ENCODE measurements at places on chromosomes 3 and 15.

- DNase-seq = no peak
Measured at GRCh38 chr15:38864827-38865581, 300.4 kb upstream of the RASGRP1 start.

DNA sequence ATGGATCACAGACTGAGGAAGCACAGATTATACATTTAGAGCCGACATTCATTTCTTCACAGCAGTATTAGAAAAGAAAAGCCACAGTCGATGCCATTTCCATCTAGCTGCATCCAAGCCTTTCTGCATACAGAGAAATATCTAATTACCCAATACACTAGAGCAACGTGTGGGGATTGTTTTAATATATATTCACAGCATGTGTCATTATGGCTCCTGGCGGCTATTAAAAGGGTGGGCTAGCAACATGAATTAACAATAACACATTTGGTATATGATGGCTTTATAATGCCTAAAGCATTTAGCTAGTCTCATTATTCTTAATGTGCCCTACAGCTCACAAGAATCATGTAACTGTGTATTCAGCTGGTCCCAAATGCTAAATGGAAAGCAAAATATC is 1030.5 kb downstream of the FHIT start:
- no peak for DNase-seq

GRCh38 chr3:119647843-119648575 is 12.4 kb downstream of the POPDC2 start:
- no peak for DNase-seq

DNA sequence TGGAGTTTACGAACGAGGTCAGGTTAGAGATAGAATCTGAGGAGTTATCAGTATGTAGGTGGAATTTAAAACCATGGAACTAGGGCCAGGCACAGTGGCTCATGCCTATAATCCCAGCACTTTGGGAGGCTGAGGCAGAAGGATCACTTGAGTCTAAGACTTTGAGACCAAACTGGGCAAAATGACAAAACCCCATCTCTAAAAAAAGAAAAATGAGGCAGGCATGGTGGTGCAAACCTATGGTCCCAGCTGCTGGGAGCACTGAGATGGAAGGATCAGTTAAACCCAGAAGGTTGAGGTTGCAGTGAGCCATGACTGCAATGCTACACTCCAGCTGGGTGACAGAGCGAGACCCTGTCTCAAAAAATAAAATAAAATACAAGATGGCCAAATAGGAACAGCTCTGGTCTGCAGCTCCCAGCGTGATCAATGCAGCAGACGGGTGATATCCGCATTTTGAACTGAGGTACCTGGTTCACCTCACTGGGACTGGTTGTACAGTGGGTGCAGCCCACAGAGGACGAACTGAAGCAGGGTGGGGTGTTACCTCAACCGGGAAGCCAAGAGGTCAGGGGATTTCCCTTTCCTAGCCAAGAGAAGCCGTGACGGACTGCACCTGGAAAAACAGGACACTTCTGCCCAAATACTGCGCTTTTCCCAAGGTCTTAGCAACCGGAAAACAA is 33.3 kb downstream of the ZMAT3 start:
- DNase-seq = no peak

- DNase-seq = no peak
Measured at GRCh38 chr15:57122080-57122840, 203.8 kb downstream of the TCF12 start.

- DNase-seq = no peak
Measured at GRCh38 chr15:41572866-41573265, 13.9 kb downstream of the TYRO3 start.

DNA sequence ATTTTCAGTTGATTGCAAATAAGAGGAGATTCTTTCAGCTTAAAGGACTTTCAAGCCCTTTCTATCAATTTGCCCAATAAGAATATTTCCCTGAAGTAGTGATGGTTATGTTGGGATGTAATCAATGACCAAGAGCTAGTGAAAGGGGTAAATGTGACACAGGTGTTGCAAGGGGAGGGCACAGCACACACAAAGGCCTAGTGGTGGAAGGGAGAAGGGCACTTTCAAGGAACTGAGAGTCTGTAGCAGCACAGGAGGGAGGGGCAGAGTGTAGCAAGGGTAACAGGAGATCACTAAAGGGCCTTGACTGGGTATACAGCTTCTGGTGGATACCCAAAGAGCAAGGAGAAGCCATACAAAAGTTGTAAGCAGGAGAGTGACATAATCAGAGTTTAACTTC is 217.8 kb upstream of the ARHGEF26 start:
- DNase-seq = no peak

DNA sequence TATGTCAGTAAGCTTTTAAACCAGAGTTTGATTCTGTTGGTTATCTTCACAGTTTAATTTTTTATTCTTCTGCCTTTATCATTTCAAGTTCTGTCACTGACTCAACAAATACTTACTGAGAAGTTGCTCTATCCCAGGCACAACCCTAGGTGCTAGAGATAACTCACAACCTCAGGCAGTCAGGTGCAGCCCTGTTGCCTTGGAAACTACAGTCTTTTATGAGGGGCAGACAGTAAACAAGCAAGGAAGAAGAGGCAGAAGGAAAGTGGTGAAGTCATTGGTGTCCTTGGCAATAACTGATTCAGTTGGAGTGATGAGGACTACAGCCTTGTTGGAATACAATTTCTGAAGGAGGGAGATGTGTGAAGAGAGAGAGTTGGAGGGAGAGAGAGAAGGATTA is 142.1 kb upstream of the LRTM1 start:
- DNase-seq = no peak

GRCh38 chr15:87753539-87753938 is 503.0 kb downstream of the NTRK3 start:
- DNase-seq = no peak

- no peak for DNase-seq
Measured at GRCh38 chr15:80228959-80229610, 22.9 kb downstream of the CTXND1 start.

DNA sequence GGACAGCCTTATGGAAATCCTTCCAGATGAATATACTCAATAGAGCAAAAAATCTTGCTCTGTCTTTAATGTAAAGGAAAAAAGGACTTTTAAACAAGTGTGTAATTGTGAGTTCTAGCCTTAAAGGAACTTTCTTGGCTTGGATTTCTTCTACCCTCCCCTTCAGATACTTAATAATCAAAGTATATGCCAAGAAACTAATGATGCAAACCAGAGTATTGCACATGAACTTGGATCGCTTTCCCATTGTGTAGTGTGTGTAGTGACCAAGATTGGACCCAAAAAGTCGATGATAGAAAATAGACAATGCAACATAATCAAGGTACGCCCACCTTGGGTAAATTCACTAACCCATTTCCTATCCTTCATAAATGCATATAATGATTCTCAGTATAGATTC is 123.8 kb downstream of the TIGIT start:
- no peak for DNase-seq

DNA sequence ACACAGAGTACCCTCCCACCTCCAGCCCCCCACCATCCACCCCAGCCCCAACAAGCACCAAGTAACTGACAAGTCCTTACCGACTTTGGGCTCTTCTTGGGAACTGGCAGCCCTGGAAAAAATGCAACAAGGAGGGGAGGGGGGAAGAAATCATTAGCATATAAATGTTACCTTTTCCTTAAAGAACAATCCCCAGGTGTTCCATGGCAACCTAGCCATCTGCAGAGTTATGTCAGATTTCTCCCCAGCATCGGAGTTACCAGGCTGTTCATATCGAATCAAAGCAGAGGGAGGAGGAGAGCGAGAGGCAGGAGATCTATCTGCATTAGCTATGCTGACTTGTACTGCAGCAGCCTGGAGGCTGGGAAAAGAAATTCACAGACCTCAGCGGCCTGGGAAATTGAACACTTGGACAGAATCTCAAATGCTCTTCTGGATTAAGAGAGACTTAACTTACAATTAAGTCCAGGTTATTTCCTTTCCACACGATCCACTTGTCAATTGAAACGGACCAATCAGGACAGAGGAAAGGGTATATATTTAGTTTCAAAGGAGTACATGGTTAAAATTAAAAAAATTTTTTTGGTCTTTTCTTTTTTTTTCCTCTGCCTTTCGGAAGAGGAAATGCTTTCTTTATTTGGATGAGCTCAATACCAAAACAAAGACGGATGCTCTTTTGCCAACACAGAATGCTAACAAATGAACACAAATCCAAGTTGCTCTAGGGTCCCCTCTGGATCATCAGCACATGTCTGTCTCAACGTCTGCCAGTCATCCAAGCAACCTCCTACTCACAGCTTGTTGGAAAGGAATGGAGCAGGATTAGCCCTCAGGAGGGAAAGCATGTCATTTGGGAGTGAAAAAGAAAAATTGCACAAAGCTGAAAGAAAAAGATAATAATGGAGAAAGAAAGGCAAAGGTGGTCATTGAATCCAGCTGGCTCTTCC is 637.1 kb downstream of the MAGI1 start:
- DNase-seq = no peak

DNA sequence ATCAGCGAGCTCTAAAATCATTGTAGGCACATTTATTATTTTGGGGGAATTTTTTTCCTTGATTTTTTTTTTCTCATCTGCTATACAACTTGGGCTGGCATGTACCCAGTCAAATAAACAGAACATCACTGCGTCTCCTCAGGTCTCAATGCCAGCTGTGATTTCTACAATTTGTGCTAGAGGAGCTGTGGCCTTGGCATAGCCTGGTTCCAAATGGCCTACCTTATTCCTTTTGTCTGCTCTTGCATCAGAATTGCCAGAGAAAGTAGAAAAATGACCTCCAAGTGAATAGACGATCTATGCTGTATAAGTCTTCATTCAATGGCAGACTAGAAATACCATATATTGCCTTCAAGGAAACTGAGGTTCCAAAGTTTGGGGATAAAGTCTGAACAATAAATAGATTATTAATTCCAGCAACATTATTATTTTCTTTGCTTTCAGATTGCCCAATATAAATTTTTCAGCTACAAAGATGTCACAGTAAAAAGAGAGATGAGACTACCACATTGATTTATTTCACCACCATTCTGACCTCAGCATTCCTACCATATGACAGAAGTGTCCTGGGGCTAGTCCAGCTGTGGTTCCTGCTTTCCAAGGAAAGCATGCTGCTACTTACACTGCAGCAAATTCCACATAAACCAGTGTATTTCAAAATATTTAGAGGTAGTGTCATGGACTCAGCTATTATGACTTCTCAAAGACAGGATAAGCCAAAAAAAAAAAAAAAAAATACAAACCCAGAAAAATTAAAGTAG is 493.9 kb upstream of the ZNF385D start:
- DNase-seq = no peak

DNA sequence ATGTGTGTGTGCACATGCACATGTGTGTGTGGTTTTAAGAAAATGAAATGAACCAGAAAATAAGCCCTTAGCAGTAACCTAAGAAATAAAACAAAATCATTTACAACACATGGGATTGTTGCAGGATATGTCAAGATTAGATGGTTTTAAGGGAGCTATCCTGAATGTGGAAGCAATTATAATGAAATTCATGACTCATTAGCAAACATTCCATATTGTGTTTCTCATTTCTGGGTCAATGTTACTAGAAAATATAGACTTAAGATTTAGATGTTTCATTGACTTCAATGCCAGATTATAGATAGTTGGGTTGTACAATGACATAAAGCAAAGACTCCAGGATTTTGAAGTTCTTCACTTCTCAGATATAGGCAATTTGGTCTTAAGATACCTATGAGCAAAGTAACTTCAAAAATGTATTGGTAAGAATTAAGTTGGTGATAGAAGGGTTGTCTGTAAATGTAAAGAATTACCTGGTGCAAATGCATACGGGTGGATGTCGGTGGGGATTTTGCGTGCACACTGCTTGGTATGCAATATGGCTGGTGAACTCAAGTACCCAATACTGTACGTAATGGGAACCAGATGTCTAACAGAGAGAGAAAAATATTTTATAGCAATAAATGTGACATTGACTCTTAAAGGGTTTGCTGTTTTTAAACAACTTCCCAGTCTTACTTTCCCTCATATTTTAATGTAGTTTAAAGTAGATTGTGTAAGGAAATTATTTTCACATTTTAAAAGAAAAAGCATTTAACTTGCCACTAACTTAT is 53.9 kb upstream of the NR2F2 start:
- no peak for DNase-seq

GRCh38 chr3:37250435-37250834 is 76.1 kb upstream of the LRRFIP2 start:
- DNase-seq = no peak

DNA sequence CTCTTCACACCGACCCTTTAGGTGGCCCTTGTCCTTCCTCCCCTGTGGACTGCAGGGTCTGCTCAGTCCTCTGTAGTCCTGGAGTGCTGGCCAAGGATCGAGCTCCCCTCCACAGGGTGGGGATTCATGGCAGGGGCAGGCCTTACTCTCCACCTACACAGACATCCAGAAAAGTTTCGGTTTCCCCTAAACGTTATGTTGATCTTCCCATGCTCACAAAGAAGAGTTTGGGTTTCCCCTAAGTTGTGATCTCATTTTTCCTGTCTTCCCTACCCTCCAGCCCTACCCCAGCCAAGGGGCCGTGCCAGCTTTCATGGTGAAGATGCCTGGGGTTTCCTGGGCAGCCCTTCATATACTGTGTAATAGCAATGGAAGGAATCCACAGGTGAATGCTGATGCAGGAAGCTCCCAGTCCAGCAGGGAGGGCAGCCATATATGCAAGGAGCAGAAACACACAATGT is 10.3 kb downstream of the STOML1 start:
- DNase-seq = no peak

DNA sequence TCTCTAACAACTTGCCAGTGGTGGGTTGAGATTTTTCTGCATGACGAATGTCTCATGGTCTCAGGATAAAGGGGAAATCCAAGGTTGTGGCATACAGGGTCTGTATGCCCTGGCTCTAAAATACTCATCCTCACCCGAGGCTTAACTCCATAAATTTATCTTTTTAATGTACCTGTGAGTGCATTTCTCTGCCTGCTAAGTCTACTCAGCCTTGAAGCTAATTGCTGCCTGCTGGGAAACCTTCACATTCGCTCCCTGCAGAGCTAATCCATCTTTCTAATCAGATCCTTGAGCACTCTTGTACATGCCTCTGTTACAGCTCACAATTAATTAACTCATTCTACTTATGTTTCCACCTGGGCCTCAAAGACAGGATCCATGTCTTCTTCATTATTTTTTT is 93.8 kb downstream of the CMSS1 start:
- DNase-seq = no peak

GRCh38 chr3:98359993-98360675 is 6.5 kb downstream of the OR5K4 start:
- no peak for DNase-seq

DNA sequence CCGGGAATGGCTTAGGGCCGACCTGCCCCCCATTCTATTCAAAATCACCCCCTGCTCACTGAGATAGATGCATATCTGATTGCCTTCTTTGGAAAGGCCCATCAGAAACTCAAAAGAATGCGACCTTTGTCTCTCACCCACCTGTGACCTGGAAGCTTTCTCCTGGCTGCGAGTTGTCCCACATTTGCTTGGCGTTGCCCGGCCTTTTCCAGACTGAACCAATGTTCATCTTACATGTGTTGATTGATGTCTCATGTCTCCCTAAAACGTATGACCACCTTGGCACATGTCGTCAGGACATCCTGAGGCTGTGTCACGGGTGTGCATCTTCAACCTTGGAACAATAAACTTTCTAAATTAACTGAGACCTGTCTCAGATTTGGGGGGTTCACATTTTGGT is 3.4 kb upstream of the MUC20 start:
- no peak for DNase-seq
